NCI-H510A (cell line): ENCODE measurements at places on chromosomes 1 and 21.
A peak's percentile ranks its signal among the peaks of the same experiment; 100 is the strongest.

- peak; percentile 35 for DNase-seq
Observed at GRCh38 chr1:28248273-28249012, 10.9 kb upstream of the SESN2 start.

GRCh38 chr1:200384818-200385390, 24.9 kb downstream of the ZNF281 start:
- DNase-seq: no peak

- no peak for DNase-seq
Observed at GRCh38 chr1:231163830-231164427, 2.1 kb downstream of the TRIM67 start.

DNA sequence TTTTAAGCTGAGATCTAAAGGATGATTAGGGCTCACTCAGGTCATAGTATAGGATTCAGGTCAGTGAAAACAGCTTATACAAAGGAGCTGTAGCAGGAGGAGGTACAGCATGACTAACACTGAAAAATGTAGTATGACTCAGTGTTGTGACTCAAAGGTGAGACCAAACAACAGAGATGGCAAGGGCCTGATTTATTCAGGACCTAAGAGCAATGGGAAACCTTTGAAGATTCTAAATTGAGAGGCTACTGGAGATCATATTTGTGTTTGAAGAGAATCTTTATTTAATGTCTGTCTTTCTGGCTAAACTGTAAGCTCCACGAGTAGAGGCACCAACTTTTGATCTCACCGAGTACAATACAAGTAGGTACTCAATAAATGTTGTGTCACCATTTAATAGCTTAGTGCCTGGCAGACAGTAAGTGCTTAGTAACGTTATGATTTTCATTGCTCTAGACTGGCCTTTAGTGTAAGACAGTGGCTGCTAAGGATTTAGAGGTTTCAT, 43.5 kb downstream of the PRKAA2 start:
- DNase-seq: peak; percentile 36

GRCh38 chr1:11413986-11414391, 65.0 kb upstream of the DISP3 start:
- no peak for DNase-seq

DNA sequence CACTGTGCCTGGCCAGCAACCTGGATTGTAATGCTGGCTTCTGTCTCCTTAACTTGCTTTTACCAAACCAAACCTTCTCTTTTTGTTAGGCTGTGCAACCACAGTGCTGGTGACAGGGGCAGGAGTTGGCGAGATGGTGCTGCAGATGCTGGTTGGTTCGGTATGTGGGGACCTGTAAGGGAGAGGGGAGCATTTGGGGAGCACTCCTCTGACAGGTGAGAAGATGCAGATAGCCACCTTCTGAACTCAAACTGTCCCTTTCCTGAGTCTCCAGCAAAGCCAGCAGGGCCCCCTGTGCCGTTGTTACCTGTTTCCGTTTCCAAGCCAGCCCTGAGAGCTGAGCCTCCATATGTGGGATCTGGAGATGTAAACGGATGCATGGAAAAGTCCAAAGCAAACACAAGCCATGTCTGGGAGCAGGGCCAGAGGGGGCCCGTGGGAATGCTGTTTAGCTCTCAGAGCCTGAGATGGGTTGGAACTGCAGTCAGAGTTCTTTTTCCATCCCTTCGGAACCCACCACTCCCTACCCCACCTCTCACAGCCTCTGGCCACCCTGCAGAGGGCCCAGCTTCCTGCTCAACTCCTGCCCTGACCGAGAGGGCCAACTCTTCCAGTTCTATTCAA, 34.0 kb downstream of the ELK4 start:
- DNase-seq: no peak

GRCh38 chr21:25461725-25462124, 145.6 kb downstream of the MRPL39 start:
- DNase-seq: no peak

DNA sequence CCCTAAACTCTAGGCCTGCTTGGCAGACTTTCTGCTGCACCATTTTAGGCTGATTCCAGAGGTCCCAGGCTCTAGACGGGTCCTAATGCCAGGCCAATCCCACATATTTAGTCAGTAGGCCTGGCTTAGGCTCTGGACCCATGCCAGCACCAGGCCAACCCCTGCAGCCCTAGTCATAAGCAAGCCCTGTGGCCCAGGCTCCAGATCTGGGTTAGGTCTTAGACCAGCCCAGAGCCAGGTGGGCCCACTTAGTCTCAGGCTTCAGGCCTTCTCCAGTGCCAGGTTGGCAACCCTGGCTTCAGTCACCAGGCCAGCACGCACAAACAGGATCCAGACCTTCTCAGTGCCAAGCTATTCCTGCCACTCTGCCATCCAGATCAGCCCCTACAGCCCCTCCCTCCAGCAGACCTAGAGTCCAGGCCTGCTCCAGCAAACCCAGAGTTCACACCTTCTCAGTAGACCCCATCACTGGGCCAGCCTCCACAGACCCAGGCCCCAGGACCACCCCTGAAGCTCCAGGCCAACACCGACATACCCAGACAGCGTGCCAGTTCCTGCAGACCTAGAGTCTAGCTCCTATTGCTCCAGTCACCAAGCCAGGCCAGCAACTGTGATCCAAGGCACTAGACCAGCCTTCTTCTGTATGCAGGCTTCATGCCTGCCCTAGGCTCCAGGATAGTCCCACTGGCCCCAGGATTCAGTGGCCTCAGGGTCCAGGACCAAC, 467.6 kb downstream of the RWDD3 start:
- no peak for DNase-seq

DNA sequence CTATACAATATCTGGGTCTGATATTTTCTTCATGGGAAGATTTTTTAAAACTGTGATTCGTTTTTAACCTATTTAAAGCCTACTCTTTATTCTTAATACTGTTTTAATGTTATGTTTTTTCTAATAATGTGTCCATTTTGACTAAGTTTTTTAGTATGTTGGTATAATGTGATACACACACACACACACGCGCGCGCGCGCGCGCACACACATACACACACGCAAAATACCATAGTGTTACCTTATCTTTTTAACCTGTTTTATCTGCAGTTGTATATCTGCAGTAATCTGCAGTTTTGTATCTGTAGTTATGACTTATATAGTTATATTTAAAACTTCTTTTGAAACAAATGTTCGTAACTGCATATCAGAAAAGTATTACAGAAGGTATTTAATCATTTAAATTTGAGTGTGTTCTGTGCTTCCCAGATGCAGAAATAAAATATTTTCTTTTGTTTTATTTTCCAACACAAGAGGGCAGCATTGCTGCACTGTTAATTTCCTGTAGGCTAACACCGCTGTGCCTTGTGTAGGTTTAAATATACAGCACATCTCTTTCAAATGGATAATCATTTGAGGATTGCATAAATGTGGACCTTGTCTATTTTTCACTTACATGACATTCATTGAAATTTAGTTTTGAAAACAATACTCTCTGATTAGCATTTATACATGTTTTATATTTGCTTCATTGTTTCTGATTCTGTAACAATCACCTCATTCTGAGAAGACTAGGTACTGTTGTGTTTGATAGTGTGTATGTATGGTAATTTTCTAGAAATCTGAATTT, 166.1 kb downstream of the PDE4B start:
- DNase-seq: no peak

DNA sequence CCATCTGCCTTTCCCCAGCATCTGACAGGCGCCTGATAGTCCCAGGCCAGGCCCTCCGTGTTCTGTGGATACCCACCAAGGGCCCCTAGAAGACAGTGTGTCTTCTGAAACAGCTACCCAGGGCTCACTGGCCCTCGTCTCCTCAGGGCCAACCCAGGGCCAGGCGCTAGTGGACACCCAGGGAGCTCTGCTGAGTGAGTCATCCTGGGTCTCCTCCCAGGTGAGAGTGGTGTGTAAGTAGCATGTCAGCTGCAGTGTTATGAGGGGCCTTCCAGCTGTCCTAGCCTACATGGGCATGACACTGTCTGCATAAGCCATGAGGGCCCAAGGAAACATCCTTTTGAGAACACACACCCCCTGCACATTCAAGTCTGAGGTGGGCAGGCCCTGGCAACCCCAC, 36.7 kb downstream of the CHD5 start:
- no peak for DNase-seq

GRCh38 chr1:218804014-218804785, 369.5 kb upstream of the LYPLAL1 start:
- no peak for DNase-seq

- DNase-seq: no peak
Observed at GRCh38 chr1:51346086-51346942, 16.0 kb upstream of the TTC39A start.

DNA sequence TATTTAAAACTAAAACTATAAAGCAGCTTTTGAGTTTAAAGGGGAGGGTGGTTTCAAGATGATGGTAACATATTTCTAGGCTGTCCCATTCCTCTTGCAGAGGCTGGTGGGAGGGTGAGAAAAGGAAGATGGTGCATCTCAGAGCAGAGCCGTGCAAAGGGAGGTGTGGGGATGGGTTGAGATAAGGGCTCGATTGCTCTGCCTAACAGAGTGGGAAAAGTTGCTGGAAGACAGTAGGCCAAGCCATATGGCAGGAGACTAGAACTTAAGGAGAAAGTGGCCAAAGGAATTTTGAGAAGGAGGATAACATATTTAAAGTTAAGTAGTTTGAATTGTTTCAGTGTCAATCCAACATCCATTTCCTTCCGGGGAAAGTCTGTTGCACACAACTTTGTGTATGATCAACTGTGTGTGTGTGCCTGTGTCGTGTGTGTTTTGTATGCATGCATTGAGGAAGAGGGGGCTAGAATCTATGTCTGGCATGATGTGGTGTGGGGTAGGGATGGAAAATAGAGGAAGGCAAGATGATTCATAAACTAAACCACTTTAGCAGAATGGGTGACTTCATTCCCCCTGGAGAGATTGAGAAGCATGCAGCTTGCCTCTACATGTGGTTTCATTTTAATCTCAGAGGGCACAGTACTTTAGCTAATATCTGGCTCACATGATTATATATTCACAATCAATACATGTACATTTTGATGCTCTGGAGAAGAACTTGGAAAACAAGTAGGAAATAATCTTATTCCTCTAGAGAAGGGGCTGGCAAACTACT, 145.0 kb upstream of the DNAH14 start:
- DNase-seq: no peak

DNA sequence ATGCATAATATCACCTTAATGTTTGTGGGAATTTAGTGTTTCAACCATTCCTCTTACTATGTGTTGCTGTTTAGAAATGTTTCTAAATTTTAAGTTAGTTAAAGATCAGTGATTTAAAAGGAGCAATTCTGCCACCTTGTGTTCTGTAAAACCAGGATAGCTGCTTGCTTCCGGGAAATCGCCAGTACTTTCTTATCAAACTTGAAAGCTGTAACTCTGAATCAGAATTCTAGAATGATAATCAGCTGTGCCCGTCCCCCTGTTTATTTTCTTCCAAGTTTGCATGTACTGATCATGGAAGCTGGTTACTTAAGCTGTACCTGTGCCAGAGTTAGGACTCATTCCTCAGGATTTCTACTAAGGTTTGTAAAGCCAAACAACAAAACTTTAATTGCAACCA, 656.4 kb downstream of the LTN1 start:
- DNase-seq: no peak

GRCh38 chr1:241776911-241777310, 71.1 kb upstream of the EXO1 start:
- no peak for DNase-seq
